Activated CD4-positive, alpha-beta T cell treated with anti-CD3 and anti-CD28 coated beads, Interleukin-2, amount 50 U/mL, for 1 hour (primary cell): ENCODE measurements at places on chromosomes 3 and 15.

- no peak for DNase-seq
Observed at GRCh38 chr15:75693501-75694240, 19.0 kb downstream of the CSPG4 start.

DNA sequence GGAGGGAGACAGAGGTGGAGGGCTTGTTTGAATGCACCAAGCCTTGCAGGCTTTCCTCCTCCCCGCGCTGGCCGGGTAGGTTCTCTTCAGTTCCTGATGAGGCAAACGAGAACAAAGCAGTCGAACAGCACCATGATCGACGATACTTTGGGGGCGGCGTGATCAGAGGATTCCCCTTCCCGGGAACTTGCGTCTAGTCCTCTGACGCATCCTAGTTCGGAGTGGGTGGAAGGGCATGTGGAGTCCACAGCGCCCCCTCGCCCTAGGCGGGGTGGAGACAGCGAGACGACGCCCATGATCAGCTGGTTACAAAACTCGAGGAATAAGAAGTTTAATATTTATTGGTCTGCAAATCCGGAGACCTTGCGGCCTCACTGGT lies 452 bp upstream of the SV2B start:
- peak; percentile 1 for DNase-seq

DNA sequence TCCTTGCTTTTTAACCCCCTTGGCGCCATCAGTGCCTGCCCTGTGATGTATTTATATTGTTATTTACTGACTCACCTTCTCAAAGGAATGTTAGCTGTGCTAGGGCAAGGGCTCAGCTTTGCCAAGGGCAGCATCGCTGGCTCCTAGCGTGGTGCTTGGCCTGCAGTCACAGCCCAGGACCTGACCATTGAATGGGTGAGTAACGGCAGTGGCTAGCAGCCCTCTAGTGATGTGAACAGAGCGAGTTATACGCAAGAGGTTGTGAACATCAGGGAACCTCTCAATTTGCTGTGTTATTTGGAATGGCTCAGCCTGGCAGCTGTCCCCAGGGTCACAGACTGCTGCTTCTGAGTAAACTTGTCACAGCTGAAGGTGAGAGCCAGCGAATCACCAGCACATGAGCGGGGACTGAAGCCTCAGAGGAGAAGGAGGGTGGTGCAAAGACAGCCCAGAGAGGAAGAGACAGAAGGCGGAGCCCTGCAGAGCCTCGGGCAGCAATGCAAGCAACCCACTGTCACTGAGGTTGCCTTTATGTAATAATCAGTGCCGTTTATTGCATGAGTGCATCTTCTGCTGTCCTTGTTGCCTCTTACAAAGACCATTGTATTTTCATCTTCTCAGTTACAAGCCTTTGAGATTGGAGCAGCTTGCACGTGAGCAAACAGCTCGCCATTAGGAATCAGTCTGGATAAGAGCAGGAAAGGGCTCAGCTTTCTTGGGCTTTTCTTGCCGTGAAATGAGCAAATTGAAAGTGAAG lies 158.3 kb downstream of the SLCO3A1 start:
- DNase-seq, result no peak

DNA sequence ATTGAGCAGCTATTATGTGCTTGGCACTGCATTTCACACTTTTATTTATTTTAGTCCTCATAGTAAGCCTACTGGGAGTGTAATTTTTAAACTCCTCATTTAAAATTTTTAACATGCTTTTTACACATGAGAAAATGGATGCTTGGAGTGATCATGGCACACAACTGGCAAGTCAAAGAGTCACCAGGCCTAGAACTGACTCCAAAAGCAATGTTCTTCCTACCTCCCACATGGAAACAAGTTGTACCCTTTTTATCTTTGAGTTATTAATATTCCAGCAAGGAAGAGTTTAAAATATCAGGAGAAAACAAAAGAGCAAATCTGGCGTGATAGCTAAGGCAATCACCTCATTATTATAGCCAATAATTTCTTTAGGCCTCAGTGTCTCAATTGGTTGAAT lies 100.6 kb downstream of the MEIS2 start:
- no peak for DNase-seq

- DNase-seq, result no peak
Observed at GRCh38 chr15:62572797-62573196, 407.7 kb upstream of the C2CD4B start.

- DNase-seq, result no peak
Observed at GRCh38 chr3:73404435-73404834, 220.3 kb downstream of the PDZRN3 start.

- peak; percentile 44 for DNase-seq
Observed at GRCh38 chr3:150545419-150546225, 674 bp downstream of the SERP1 start.

GRCh38 chr3:6467186-6467585 lies 393.7 kb upstream of the GRM7 start:
- DNase-seq, result no peak
